SK-N-MC (cell line): ENCODE measurements at places on chromosomes 2 and 18.

- DNase-seq: no peak
Observed at GRCh38 chr2:218028189-218028495, 25.3 kb upstream of the TNS1 start.

GRCh38 chr18:43970656-43971055, 693.4 kb upstream of the SYT4 start:
- DNase-seq: no peak

DNA sequence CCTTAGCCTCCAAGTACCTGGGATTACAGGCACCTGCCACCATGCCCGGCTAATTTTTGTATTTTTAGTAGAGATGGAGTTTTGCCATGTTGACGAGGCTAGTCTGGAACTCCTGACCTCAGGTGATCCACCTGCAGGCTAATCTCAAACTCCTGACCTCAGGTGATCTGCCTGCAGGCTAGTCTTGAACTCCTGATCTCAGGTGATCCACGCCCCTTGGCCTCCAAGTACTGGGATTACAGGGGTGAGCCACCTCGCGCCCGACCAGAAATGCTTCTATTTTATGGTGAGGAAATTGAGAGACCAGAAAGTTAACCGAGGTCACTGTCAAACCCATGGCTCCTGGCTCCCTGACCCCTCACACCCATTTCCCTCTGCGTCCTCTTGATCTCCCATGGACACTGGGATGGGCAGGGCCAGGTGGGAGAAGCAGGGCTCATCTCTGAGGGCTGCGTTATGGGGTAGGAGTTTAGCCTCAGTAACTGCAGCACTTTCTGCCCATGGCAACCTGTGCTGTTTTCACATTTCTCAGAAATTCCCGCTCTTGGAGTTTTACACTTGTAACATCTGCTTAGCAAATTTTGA, 210.0 kb downstream of the AGAP1 start:
- DNase-seq: no peak

DNA sequence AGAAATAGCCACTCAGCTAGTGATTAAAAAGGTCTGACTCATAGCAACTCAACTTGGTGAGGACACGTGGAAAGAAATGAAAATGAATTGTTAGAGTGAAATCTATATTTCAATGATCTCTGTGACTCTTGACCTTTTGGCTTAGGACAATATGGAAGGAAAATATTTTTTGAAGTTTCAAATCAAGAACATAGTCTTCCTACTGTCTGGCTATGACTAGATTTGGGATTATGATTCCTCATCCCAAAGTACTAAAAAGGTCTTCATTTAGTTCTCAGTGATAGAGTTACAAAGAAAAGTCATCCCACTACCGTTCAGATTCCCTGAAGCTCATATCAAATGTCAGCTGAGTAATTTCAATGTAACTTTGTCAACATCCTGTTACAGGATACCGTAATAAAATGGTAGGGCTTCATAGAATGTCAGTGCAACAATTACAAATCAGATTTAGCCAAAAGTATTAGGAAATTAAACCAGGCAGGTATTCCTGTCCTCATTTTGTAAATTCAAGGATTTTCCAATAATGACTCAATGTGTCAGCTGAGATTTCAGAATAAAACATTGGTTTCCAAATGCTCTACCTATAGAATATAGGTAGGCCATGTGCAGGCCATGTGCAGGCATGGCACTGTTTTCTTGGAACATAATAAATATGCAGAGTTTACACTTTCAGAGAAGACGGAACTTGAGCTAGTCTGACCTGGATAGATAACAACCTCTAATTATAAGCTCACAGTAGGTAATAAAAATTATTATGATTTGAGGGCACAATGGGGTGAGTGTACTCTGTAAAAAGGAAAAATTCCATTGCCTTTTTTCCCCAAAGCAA, 36.0 kb downstream of the ANKRD29 start:
- no peak for DNase-seq

DNA sequence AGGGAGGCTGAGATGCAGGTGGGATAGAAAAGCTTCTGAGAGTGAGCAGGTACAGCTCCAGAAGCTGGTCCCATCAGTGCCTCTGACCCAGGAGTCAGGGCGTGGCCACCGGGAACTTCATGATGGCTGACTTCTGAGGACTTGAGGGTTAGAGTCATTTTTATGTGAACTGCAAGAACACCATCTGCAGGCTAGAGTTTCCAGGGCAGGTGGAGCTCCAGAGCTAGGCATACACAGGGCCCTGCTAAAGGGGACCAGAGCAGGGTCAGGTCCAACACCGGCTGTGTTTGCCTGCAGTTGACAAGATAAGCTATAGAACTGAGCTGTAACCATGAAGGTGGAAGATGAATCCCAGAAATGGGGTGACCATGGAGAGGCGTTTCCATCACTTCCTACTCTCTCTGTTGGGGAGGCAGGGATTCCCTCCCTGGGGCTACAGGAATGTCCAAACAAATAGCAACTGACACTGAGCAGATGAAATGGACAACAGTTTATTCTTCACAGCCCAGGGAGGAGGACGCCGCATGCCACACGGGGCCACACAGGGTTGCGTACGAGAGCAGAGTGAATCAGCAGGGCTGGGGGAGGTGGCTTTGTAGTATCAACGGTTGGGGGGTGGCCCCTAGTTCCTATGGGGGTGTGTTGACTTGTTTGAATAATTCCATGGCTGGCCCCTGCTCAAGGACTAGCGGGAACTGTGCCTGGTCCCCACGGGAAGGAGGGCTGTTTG, 77.6 kb upstream of the ZNF516 start:
- DNase-seq: no peak

DNA sequence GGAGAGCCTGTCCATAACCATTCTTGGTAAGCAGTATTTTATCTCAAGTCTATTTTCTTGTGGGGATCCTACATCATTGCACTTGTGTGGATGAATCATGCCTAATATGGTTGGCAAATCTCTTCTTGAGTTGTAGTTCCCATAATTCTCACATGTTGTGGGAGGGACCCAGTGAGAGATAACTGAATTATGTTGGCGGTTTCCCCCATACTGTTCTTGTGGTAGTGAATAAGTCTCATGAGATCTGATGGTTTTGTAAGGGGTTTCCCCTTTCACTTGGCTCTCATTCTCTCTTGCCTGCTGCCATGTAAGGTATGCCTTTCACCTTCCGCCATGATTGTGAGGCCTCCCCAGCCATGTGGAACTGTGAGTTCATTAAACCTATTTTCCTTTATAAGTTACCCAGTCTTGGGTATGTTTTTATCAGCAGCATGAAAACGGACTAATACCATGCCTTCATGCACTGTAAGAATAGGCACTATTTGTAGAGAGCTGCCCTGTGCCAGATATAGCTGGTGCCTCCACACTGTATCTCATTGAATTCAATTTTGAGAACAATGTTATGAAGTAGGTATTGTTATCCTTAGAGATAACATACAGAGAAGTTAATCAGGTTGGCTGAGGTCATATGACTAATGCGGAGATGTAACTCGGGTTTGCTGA, 148.3 kb downstream of the PLCL1 start:
- DNase-seq: no peak

GRCh38 chr2:234300932-234301823, 195.7 kb downstream of the ARL4C start:
- DNase-seq: no peak

- DNase-seq: no peak
Observed at GRCh38 chr2:120969613-120970355, 234.1 kb downstream of the GLI2 start.

DNA sequence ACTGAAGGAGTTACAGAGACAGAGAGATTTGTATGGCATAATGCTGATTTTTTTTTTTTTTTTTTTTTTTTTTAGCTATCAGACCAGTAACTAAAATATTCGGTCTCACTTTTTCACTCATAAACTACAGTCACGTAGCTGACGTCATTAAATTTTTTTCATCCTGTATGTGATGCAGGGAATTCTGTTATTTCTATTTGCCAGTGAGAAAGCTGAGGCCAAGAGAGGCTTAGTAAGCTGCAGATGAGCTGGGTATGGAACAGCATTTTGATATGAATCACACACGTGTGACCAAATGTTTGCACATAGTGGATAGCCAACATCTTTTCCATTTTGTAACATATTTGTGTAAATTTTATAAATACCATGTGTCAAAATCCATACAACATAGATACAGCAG, 79.1 kb upstream of the EPB41L3 start:
- no peak for DNase-seq

DNA sequence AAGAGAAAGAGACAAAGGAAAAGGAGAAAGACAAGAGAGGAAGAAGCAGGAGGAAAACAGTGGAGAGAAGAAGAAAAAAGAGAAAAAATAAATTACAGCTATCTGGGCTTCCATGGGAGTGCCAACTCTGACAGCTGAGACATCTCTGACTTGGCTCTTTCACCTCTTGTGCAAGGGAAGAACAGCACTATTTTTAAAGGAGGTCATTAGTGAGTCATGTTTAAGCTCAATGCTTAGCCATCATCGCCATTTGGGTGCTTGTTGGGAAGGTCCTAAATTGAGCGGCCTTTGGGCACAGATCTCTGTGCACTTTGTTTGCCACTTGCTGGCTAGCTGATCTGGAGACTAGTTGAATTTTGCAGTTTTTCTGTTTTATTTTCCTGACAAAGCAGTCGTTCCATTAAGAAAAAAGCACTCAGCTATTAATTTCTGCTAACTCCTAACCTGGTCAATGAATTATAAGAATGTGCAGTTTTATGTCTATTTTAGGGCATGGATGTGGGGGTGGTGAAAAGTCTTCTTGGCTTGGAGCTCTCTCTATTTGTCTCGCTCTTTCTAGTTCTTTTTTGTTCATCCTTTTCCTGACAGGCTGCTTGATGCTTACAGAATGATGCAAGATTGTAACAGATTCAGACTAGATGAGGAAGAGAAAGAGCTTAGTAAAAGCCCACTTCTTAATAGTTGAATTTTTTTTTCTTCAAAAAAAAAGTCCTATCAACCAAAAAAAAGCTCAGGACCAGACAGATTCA, 231.5 kb downstream of the SLC8A1 start:
- DNase-seq: no peak

DNA sequence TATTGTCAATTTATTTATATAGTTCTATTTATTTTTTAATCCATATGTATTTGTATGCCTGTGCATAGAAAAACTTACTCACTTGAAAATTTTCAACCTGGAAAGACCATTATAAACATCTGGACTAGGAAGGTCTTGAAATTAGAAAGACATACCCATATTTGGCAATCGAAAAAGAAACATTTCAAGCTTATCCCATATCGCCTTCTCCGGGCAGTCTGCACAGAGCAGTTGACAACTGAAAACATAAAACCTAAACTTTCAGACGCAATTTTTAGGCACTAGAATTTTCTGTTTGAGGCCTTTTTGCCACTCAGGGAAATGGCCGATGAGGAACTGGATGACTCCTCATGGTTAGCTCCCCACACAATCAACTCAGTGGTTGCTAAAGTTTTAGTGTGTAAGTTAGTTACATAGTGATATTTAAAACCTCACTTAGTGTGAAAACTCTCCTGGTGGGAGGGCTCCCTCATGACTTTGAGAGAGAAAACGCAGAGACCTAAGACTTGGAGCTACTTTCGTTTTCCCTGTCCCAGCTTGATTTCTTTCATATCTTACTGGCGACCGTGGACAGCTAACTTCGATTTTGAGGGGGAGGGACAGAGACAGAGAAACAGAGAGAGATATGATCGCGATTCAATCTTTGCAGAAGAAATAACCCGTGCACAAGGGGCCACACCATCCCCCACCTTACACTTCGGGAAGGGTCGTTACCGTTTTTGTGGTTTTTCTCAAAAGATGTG, 3.2 kb upstream of the HOXD12 start:
- no peak for DNase-seq

GRCh38 chr2:170092436-170093060, 85.4 kb upstream of the MYO3B start:
- DNase-seq: no peak

- no peak for DNase-seq
Observed at GRCh38 chr18:53883771-53884170, 340.7 kb downstream of the MBD2 start.

GRCh38 chr18:36494160-36494437, 196.6 kb downstream of the FHOD3 start:
- DNase-seq: no peak

DNA sequence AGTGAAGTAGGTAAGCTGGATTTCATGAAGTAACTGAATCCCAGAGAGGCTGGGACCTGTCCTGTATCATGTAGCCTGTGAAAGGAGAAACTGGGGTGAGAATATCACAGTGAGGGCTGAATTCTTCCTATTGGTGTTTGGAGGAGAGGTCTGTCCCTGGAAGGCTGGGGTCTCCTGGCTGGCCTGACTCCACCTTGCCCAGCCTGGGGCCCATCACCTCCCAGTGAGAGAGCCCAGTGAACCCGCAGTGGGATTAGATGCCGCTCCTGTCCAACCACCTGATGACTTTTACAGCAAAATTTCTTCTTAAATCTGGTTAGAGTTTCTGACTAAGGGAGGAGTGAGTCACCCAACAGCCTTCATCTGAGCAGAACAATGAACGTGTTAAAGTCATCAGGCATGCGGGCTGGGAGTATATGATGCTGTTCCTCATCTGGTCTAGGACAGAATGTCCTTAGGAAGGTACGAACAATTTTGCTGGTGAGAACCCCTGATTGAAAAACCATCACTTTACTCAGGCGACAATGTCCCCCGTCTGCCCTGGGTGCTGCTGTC, 152.9 kb downstream of the LPIN1 start:
- DNase-seq: no peak

- no peak for DNase-seq
Observed at GRCh38 chr2:179275253-179276012, 10.8 kb upstream of the SESTD1 start.

GRCh38 chr2:44135771-44136170, 32.9 kb upstream of the PPM1B start:
- DNase-seq: no peak

- DNase-seq: no peak
Observed at GRCh38 chr2:121910139-121910538, 154.7 kb downstream of the TSN start.

- DNase-seq: peak; percentile 12
Observed at GRCh38 chr2:9333591-9334171, 89.6 kb downstream of the ITGB1BP1 start.

- DNase-seq: peak; percentile 57
Observed at GRCh38 chr2:30862054-30862651, 54.9 kb upstream of the CAPN13 start.

DNA sequence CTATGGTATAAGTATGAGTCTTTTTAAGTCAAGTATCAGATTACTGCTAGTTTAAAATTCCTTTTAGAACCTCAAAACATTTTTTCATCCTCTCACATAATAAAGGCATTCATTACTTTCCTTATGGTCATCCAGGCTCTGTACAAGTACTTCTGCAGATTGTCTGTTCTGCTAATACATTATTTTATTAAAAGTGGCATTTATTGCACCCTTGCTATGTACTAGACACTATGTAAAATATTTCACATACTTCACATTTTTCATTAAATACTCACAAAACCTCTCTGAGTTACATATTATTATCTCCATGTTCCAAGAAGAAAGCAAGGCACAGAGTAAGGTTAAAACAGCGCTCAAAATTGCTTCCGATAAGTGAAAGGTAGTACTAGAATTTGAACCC, 84.1 kb downstream of the RAPH1 start:
- DNase-seq: no peak

- no peak for DNase-seq
Observed at GRCh38 chr2:240412211-240412861, 23.1 kb upstream of the GPC1 start.
